ENCODE measurements at places on chromosomes 5 and 9.
A peak's percentile ranks its signal among the peaks of the same experiment; 100 is the strongest.

GRCh38 chr9:98707166-98708102 is 1.3 kb downstream of the GABBR2 start:
- DNase-seq, result peak; percentile 58

DNA sequence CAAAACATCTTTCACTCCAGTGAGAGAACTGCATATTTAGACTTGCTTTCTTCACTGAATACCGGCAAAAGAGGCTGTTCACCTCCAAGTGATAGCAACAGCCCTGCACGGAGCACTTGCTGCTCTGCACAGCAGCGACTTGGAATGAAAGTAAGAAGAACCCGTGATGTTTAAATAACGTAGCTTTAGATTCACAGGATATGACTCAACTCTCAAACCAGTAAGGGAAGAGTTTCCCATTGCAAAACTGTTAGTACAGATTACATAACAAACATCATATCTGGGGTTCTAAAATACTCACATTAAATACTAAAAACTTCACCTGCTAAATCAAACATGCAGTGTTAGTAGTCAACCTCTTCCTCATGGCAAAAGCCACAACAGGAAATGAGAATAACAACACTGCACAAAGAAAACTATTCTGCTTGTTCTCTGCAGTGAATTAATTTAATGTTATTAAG is 203.4 kb downstream of the MCTP1 start:
- peak; percentile 63 for DNase-seq

DNA sequence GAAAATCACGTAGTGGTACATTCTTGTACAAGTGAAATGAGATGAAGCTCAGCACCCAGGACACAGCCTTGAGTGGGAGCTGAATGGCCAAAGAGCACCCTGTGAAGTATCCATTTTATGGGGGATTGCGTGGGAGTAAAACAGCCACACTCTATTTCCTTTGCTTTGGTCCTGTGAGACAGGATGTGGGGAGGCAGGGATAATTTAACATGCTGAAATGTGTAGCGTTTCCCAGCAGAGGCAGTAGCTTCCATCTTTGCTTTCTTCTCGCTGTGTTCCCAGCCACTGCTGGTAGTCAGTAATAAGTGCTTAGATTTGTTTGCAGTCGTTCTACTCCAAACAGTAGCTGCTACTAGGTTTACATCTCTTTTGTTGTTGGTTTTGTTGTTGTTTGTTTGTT is 4.4 kb downstream of the IL31RA start:
- DNase-seq, result peak; percentile 63

DNA sequence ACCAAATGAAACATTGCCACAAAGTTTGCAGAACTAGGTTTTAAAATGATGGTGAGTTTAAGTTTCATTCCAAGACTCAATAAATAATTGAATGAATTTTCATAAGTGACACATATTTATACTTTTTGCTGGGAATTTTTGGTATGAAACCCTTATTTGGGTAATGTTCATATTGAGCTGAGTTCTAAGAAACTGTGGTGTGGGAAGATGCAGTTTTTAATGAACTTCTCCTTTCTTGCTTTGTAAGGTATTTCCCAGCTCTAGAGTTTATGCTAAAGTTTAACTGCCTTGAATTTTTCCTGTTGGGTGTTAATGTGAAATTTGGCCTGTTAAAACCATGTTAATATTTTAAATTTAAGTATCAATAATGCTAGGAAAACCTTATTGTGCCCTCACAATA is 15.1 kb downstream of the RABGAP1 start:
- peak; percentile 17 for DNase-seq

GRCh38 chr9:115043632-115044031 is 74.3 kb downstream of the TNC start:
- DNase-seq, result no peak

GRCh38 chr5:30890377-30890776 is 303.1 kb upstream of the CDH6 start:
- DNase-seq, result no peak

GRCh38 chr9:91775011-91775707 is 174.9 kb downstream of the ROR2 start:
- DNase-seq, result peak; percentile 74
